Immature natural killer cell (primary cell): ENCODE measurements at places on chromosomes 11 and 22.

DNA sequence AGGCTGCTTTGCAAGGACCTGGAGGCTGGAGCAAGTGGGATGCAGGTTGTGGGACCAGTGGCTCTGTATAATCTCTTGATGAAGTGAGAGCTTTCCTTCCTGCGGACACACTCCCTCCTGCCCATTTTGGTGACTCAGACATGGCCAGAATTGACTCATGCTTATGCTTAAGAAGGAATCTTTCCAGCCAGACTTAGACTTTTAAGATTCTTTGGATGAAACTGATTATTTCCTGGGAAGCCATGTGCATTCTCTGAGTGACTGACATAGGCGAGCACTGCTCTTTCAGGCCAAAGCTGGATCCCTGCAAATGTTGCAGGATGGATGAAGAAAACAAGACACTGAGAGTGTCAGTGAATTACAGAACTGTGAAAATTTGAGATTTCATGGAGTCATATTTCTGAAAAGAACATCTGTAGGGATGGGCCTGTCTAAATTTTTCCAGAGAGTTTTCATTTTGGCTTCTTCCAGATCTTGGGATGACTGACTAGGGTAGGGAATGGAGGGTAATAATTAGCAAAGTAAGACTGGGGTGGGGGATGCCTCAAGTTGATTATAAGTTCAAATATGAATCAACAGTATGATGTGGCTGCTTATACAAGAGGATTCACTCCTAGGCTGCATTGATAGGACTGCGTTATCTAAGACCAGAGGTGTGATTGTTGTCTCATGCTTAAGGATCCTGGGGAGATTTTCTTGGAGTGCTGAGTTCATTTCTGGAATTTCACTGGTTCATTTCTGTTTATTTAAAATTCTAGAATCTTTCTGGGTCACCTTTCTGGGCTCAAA, 195.8 kb downstream of the HIPK3 start:
- DNase-seq: no peak

DNA sequence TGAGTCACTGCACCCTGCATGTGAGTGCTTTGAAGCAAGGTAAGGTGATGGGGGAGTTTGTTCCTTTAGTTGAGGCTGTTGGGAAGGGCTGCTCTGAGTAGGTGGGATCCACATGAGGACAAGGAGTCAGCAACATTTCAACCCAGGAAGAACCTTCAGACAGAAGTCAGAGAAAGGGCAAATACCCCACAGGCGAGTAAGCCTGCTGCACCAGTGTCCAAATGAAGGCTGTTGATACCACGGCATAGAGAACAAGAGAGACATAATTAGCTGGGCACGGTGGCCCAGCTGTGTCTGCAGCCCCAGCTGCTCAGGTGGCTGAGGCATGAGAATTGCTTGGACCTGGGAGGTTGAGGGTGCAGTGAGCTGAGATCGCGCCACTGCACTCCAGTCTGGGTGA, 54.3 kb upstream of the CLMP start:
- DNase-seq: no peak

DNA sequence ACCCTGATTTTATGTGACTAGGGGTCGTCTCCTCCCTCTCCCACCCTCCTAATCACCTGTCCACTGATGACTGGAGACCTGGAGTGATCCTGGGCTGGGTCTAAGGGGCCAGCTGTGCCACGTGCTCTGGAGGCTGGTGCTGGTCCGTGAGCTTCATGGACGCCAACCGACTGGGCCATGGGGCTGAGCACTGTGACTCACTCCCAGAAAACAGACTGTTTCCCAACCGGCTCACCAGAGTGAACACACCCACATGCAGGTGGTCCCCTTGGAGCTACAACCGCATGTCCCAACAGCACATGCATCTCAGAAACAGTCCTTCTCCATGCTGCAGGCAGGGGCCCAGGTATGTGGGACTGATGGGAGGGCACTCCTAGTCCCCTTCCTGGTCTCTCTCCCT, 14.0 kb upstream of the LMO1 start:
- DNase-seq: no peak

DNA sequence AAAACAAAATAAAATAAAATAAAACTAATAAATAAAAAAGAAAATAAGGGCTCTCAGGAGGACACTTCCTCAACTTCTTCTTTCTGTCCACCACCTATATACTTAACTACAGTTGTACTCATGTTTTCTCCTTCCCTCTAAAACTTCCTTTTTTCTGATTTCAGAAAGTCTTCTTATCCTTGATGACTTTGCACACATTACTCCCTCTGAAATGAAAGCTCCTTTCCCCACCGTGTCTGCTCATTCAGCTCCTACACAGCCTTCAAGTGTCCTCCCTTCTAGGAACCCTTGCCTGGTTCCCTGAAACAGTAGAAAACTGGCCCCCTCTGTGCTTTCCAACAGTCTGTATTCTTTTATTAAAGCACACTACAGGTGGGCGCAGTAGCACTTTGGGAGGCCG, 18.3 kb upstream of the DDX17 start:
- DNase-seq: no peak

GRCh38 chr11:62505059-62505439, 41.6 kb downstream of the AHNAK start:
- DNase-seq: no peak

DNA sequence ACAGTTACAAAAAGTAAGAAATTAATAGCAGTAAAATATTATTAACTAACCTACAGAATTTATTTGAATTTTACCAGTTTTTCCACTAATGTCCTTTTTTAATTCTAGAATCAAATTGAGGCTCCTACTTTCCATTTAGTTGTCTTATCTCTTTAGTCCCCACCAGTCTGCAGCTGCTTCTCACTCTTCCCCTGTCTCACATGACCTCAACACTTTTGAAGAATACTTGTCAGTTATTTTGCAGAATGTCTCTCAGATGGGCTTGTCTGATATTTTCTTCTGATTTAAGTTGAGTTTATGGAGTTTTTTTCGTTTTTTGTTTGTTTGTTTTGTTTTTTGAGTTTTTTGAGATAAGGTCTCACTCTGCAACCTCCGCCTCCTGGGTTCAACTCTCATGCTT, 74.3 kb upstream of the ADORA2A start:
- DNase-seq: no peak

GRCh38 chr11:43788421-43788820, 92.2 kb upstream of the ALKBH3 start:
- DNase-seq: peak; percentile 0

- DNase-seq: no peak
These were observed 882 bp upstream of the GLYATL2 start for GRCh38 chr11:58845386-58845785.

- DNase-seq: no peak
These were observed at the start of gene GLYATL2 for GRCh38 chr11:58844361-58845005. Gene GLYATL2, minus strand, starts transcription at chr11:58844704. Its CDS starts 5,092 bp downstream, at chr11:58839612.

- DNase-seq: no peak
These were observed 48.5 kb downstream of the PACSIN2 start for GRCh38 chr22:42966497-42966896.

GRCh38 chr11:120467627-120468026, 43.9 kb upstream of the GRIK4 start:
- DNase-seq: no peak

DNA sequence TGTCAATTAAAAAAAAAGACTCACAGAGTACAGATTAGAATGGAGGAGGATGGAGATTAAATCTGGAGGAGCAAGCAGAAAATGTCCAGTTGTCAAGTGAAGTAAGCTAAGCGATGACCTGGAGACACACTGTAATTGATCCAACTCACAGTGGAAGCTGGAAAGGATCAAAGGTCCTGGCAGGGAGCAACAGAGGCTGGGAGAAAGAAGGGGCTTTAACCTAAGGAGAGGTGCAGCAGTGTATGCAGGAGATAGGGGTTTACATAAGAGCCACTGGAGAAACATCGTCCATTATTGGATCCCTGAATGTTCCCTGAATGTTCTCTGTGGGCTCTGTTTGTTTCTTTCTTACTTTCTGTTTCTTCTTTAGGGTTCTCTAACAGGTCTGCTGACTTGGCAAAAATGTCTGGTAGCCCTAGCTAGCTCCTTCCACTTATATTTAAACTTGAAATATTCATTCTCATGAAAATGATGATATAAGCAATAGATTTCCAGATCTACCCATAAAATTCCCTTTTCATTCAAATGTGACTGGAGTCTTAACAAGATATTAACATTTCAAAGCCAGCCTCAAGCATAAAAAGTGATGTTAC, 30.1 kb upstream of the CAT start:
- no peak for DNase-seq

GRCh38 chr22:17777005-17777716, 2.9 kb upstream of the BID start:
- DNase-seq: peak; percentile 88

GRCh38 chr11:38968951-38969350, 2370.9 kb upstream of the RAG2 start:
- DNase-seq: no peak

GRCh38 chr11:36417154-36417553, 92.9 kb downstream of the TRAF6 start:
- peak; percentile 63 for DNase-seq

- DNase-seq: peak; percentile 47
These were observed 16.3 kb downstream of the CRYBB2 start for GRCh38 chr22:25235547-25236290.

DNA sequence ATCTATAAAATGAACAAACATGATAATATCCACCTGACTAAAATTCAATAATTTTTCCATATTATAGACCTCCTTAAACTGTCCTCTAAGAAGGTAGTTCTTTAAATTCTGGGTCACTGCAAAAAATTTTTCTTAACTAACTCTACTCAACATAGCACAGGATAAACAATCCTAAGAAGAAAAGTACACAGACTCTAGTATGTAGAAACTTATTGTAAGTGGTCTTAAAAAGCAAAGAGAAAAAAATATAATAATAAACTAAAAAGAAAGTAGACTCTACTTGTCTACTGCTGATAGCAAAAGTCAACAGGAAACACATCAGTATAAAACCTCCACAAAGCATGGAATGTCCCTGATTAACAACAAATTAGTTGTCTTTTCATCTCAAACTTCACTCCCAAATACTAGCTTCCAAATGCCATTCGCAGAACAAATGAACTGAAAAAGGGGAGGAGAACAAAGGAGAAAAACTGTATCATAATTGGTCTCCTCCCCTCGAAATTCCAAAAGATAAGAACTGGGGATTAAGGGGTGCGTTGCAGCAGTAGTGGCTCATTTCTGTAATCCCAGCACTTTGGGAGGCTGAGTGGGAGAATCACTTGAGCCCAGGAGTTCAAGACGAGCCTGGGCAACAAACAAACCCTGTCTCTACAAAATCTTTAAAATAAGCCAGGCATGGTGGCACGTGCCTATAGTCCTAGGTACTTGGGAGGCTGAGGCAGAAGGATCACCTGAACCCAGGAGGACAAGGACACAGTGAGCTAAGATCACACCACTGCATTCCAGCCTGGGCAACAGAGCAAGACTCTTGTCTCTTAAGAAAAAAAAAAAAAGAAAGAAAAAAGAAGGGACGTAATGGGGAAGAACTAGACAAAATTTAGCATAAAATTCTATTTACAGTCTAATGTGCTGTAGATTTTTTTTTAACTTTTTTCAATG, 6.5 kb downstream of the FCHSD2 start:
- no peak for DNase-seq

- DNase-seq: peak; percentile 79
These were observed 23.2 kb downstream of the RTN4R start for GRCh38 chr22:20244691-20245576.

- no peak for DNase-seq
These were observed 28.6 kb downstream of the PPIL2 start for GRCh38 chr22:21694394-21694793.

DNA sequence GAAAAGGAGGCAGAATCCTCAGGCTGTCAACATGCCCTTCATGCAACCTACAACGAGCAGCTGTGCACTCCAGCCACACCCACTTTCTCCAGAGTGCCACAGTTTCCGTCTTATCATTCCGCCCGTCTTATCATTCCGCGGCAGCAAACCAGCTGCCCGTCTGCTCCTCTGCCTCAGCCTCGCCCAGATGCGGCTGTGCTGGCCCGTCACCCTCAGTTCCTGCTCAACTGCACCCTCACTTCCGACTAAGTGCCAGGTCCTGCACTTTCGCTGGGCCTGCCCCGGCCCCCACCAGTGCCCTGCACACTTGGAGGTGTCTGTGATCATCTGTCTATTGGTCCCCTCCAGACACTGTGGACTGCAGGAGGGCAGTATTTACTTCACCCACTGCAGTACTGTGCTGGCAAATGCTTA, 43.7 kb downstream of the MICAL3 start:
- DNase-seq: peak; percentile 22

DNA sequence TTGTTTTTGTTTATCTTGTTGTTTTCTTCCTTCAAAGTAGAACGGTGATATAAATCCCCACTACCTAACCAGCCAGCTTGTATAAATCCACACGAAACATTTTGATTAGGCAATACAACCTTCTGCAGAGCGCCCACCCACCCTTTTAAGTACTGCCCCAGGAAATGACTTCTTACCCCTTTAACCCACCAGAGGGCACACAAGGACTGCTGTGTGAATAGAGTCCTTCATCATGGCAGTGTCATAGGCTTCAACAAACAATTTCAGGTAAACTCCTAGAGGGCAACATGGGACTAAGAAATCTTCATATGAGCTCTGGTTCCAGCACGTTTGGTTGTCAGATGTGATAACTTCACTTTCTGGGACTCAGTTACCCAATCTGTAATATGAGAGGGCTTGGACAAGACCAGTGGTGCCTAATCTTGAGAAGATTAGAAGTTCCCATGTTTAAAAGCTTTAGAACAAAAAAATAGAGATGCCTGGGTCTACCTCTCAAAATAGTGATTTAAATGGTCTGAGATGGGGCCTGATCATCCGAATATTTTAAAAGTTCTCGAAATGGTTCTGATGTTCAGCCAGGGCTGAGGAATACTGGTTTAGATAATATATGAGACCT, 56.1 kb downstream of the PIWIL4 start:
- DNase-seq: peak; percentile 19

DNA sequence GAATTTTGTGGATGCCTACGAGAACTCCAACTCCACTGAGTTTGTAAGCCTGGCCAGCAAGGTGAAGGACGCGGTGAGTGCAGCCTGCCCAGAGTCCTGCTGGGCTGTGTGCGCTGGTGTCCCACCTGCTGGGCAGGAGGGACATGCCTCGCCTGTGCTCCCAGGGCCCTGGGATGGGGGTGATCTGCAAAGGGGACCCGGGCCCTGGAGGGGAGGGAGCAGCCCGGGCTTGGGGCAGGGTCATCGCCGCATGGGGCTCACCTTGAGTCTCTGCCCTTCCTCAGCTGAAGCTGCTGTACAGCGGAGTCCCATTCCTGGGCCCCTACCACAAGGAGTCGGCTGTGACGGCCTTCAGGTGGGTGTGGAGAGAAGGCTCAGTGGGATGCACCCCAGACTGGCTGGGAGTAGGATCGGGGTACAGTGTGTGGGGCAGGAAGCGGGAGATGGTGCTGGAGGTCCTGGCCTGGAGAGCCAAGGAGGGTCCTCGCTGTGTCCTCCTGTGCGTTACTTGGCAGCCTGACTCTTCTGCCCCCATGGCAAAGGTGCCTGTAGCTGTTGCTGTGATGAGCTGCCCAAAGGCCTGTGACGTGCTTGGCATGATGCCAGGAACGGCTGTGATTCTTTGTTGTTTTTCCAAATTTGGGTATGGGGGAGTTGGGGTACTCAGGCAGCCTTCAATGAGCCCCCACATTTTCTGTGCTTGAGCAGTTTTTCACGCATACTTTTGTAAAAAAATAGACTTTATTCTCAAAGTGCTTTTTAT, 29.2 kb downstream of the ST14 start:
- no peak for DNase-seq
